ENCODE measurements at places on chromosomes 5 and 9. TPM values are rescaled to one million over a fixed set of nuclear protein-coding genes. Genes with fewer than 3 reads are reported as not detected.

TRIM7 gene
- total RNA-seq: 3.0 TPM

SVEP1 gene
- 12.1 TPM for total RNA-seq

DMRT3 gene
- not detected for total RNA-seq

DNA sequence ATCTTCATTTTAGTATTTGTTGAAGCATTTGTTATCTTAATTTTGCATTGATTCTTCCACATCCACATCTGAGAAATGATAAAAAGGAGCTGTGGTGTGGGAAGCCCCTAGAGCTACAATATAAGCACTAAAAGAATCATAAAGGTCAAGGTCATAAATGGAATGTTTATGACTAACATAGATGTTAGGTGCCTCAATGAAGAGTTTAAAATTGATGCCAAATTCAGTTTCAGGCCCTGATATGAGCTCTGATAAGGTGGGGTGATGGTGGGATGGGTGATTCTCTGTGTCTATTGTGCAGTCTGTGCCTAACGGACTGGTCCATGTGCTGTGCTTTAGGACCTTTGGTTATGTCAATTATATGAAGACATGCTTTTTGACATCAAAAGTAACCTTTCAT lies 61.2 kb upstream of the CAMK4 start:
- no peak for DNase-seq

DNA sequence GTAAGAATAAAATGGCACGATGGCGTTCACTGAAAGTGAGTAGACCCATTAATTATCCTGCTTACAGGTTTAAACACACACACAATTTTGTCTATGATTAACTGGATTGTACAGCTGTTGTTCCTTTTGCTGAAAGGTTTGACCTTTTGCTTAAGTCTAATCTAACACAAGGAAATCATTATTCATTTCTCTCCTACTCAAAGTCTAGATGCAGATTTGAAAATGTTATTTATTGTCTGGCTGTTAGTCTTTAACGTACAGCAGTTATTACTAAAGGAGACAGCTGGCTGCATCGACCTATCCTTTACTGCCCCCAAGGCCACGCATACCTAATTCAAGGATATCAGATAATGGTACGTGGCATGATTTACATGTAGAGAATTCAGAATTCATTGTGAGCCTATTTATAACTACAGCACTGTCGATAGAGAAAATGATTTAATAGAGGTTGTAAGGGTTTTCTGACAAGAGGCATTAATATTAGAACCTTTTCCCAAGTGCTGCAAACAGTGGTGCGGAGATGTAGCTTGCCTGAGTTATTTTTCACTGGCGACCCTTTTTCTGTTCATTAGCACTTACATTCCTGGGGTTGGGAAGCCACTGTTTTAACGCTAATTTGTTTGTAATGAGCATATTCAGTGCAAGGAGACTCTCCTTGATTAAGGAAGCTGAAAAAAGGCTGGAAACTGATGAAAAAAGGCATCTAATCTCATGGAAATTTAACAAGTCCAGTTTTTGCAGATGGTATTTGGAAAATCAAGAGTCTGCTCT lies 368.4 kb upstream of the GRAMD2B start:
- DNase-seq: no peak

ASPN gene
- total RNA-seq: 2.9 TPM

GRCh38 chr9:131370638-131371037 lies 23.2 kb upstream of the PRRC2B start:
- DNase-seq: no peak

KCNIP1 gene
- 23.3 TPM for total RNA-seq

ZDHHC11 gene
- total RNA-seq: 11.6 TPM

DNA sequence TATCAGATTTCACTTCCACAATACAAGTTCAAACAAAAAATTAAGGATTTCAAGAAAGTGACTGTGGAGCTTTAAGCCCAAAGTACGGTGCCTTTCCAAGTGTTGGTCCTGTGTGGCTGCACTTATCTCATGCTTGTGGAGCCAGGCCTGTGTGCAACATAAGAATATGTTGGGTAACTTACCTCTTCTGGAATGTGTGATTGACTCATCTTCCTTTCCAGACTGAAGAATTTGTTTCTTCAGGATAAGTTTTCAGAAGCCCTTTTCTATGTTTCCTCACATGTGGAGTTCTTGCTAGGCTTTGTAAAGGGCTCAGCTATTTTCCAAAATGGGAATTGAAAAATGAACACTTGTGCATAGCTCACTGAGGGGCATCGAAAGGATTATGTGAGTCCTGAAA lies 485.1 kb upstream of the PAPPA start:
- DNase-seq: no peak

ARHGEF39 gene
- 1.3 TPM for total RNA-seq

All from cerebellum (tissue), 4 donors.